NB4 (cell line): ENCODE measurements at places on chromosomes 5 and 9.

DNA sequence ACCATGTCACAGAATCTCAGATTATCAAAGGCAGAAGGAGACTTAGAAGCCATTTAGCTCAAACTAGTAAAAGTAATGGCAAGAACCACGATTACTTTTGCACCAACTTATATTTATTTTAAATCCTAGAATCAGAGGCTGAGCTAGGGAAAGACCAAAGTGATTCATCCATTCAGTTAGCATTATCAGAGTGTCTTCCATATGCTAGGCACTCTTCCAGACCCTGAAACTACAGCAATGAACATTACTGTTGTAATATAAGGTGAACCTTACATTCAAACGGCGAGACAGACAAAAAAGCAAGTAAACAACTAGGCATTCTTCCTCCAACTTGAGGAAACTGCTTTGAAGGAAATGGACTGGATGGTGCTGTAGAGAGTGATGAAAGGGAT is 7.9 kb downstream of the PDE6A start:
- DNase-seq = no peak

- DNase-seq = peak; percentile 26
These were observed 56.9 kb downstream of the ASS1 start for GRCh38 chr9:130501639-130502038.

- peak; percentile 2 for DNase-seq
These were observed 115.5 kb upstream of the IL7R start for GRCh38 chr5:35741126-35741716.

- DNase-seq = no peak
These were observed 479.5 kb upstream of the TNC start for GRCh38 chr9:115597330-115597895.

DNA sequence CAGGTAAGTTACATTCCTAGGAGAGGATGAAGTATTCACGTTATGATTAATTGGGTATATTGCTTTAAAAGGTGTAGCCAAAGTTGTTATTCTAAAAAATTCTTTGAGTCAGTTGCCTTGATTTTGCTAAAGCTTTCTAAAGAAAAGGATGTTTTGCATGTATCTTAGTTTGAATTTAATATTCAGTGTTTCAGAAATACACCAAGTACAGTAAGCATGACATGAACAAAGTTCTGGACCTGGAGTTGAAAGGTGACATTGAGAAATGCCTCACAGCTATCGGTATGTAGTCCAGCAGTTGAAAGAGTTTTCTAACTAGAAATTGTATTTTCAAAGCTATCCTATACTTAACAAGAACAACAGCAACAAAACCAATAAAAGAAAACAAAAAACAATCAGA is 14.2 kb downstream of the ANXA1 start:
- no peak for DNase-seq

- no peak for DNase-seq
These were observed 294.9 kb downstream of the NR3C1 start for GRCh38 chr5:143108498-143109128.

GRCh38 chr9:74498621-74499095 is 1.5 kb downstream of the RORB start:
- no peak for DNase-seq

- DNase-seq = no peak
These were observed 71.6 kb upstream of the RNU6ATAC start for GRCh38 chr9:134236001-134236421.

- DNase-seq = peak; percentile 93
These were observed 50.7 kb upstream of the SLC30A5 start for GRCh38 chr5:69042915-69043654.

- no peak for DNase-seq
These were observed 29.3 kb upstream of the NDFIP1 start for GRCh38 chr5:142079306-142079721.

DNA sequence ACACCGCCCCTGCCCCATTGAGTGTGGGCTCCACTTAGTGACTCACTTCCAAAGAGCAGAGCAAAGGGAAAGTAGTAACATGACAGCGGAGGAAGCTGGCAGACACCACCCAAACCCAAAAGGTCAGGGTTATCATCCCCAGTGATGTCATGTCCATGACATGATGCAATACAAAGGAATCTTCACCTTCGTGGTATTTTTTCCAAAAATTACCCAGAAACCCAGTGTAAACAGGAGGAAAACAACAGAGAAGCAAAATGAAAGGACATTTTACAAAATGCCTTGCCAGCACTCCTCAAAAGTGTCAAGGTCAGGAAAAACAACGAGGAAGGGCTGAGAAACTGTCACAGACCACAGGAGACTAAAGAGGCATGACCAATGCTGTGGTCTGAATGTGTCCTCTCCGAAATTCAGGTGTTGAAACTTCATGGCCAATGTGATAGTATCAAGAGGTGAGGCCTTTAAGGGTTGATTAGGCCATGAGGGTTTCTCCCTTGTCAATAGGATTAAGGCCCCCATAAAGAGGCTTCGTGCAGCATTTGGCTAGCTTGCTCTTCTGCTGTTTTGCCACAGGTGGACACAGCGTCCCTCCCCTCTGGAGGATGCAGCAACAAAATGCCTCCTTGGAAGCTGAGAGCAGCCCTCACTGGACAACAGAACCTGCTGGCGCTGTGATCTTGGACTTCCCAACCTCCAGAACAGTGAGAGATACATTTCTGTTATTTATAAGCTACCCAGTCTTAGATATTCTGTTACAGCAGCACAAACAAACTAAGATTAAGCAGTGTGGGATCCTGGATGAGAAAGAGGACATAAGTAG is 30.5 kb upstream of the MED10 start:
- no peak for DNase-seq
